ENCODE measurements at places on chromosomes 12 and 14. TPM values are rescaled to one million over a fixed set of nuclear protein-coding genes. Genes with fewer than 3 reads are reported as not detected.

DNA sequence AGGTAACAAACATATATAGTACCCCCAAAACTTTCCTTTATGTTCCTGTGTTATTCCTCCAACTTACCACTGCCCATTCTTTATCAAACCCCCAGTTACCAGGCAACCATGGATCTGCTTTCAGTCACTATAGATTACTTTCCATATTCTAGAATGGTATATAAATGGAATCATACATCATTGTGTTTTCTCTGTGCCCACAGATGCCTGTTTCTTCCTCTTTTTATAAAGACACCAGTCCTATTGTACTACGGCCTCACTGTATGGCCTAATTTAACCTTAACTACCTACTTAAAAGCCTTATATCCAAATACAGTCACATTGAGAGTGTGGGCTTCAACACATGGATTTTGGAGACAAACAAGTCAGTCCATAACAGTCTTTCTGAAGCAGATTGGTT lies 2.6 kb downstream of the TAS2R14 start:
- no peak for DNase-seq

GRCh38 chr14:22801716-22802115 lies 13.5 kb downstream of the SLC7A7 start:
- DNase-seq = no peak

DNA sequence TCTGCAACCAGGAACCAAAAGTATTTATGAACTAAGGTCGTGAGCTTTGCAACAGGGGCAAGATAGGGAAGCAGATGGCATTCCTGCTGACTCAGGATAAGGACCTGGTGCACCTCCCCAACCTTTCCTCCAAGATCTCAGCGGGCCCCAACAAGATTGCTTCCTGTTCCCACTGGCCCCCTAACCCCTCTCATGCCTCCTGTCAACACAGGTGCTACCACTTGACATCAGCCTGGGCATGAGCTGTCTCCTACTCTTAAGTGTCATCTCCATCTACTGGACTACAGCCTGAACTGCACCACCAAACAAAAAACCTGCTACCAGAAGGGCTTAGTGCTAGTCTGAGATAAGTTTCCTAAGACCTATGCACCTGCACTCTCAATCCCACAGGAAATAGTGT lies 32.7 kb downstream of the MED6 start:
- DNase-seq = peak; percentile 23

NXPH4 gene
- total RNA-seq = 0.27 TPM

DNA sequence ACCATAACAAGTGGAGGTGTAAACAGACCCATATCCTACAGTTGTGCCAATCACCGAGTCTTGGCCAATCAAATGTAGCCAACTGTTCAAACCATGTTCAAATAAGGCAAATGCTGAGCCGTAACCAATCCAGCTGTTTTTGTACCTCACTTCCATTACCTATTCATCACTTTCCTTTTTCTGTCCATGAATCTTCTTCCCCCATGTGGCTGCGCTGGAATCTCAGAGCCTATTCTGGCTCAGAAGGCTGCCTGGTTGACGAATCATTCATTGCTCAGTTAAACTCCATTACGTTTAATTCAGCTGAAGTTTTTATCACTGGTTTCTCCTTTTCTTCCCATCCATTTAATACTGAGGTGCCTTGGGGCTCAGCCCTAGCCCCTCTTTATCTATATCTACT lies 71.1 kb downstream of the TBC1D30 start:
- no peak for DNase-seq

C12orf54 gene
- not detected for total RNA-seq

DNA sequence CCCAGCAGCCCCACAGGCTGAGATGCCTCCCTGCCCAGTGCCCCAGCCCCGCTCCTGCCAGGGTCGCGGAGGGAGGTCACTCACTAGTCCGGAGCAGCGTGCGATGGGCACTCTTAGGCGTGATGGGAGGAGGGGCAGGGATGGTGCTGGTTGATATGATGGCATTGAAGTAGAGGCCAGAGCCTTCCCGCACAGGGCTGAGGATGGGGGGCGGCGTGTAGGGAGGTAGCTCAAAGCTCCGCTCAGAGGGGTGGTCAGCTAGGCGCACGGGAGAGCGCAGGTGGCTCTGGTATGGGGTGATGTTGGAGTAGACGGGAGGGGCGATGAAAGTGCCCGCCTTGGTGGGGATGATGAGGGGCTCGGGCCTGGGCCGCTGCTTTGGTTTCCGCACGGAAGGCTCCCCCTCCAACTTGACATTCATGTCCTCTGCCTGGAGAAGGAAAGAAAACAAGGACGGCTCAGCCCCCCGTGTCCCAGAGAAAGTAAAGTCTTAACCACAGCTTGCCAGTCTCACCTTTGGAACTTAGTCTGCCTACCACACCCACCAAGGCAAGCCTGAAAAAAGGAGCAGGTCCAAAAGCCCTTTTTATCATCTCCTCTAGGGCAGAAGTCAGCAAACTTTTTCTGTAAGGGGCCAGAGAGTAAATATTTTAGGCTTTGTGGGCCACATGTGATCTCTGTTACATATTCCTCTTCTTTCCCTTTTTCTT lies 15.5 kb upstream of the PNMA1 start:
- peak; percentile 65 for DNase-seq

DAO gene
- total RNA-seq = 2.4 TPM

GRCh38 chr12:80187660-80188090 lies 88.3 kb downstream of the OTOGL start:
- no peak for DNase-seq

DNA sequence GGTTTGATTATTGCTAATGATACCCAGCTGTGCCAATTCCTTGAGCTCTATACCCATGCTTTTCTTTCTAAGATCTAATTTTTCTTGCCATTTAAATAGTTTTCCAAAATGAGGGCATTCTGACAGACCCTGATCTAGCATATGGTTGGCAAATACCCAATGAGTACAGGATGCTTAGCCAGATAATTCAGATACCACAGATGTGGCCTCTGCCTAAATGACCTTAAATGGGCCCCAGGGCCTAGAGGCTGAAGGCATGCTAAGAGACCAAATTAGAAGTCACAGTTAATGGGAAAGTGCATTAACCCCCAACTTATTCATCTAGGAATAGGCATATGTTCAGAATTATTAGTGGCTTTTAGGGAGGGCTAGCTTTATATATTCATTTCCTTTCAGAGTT lies 122.3 kb upstream of the CNOT2 start:
- no peak for DNase-seq

DNA sequence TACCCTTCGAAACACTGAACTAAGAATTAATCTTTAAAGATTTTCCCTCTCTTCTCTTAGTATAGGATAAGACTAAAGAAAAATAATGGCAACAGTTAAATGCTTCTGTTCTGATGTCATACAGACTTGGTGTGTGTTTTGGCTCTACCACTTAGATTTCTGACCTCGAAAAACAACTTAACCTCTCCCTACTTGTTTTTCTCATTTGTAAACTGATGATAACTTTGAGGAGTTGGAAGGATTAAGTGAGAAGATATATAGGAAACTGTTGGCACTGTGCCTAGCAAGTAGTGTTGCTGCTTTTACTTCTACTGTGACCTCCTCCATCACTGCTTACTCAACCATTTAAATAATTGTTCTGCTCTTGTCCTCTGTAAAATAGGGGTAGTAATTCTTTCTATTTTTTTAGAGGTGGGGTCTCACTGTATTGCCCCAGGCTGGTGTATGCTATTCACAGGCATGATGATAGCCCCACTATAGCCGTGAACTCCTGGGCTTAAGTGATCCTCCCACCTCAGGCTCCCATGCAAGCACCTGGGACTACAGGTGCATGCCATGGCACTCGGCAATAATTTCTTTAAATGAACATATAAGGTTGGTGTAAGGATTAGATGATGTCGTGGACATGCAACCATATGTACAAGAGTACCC lies 22.4 kb downstream of the PALS1 start:
- no peak for DNase-seq

DNA sequence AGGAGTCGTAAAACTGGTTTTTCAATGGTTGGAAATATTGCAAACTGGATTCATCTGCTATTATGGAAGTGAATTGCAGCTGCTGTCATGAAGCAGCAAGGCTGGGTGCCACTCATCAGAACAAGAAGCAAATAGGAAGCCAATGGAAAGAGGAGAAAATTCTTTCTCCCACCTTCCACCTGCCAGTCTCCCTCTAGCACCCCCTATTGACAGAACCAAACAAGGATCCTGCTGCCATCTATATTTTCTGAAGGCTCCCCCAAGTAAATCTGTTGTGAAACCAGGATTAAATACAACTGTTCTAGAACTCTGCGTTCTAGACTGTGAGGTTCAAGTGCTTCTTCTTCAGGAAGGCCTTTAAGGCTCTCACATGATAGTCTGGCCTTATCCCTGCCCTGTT lies 286.6 kb downstream of the AACS start:
- DNase-seq = no peak
